ENCODE measurements at places on chromosomes 6 and 20. TPM values are rescaled to one million over a fixed set of nuclear protein-coding genes. Genes with fewer than 3 reads are reported as not detected.

The SUMO4 gene
- polyA plus RNA-seq: 0.49 TPM

The FAM184A gene
- polyA plus RNA-seq: 1.9 TPM

GRCh38 chr20:55584964-55585363 is 420.4 kb downstream of the CBLN4 start:
- H3K4me3 ChIP-seq: no peak overlapping the region
- DNase-seq: no peak
- no peak overlapping the region for H3K27ac ChIP-seq
- no peaks in the 10 kb centered on the region for H3K36me3 ChIP-seq

DNA sequence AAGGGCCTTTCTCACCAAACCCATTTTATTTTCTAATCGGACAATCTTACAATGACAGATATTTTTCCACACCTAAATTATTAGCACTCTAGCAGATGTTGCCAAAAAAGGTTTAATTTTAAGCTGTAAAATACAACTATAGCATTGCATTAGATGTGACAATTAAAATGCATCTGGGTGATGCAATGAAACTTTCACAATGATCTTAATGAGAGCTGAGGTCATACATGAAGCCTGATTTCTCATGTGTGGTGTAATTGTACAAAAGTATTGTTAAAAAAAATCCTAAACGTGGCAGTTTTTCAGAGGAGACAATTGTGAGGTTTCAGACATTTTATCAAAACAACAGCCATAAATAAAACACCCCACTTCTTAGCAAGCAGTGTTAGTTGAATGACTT is 606.0 kb downstream of the HDGFL1 start:
- no peaks in the 10 kb centered on the region for H3K4me1 ChIP-seq
- H3K27me3 ChIP-seq: no peaks in the 10 kb centered on the region
- no peak overlapping the region for H3K4me3 ChIP-seq
- DNase-seq: no peak

DNA sequence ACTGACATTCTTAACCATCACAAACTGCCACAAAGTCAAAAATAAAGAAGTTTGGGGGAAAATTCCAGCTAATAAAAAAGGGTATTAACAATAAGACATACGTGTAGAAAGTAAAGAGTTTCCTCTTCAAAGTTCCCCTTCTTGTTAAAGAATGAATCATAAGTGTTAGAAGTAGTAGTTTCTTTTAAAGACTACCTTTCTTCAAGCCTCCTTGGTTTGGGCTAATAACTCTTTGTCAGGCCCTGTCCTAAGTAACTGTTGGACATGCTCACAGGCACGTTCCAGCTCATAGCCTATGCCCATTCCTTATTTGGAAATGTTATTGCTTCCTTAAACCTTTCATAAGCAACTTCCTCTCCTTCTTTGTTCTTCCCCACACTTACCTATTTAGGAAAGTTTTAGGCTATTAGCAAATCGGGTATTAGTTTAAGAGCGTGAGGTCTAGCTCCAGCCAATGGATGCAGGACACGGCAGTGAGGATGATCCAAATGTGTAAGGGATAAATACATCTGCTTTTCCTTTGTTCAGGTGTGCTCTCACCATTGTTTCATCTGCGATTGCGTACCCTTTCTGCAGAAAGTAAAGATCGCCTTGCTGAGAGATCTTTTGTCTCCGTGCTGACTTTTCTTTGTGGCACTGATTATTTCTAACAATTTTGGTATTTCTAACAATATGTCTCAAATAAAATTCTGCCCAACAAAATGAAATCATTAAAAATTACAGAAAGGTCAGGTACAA is 64.9 kb downstream of the CHD6 start:
- no peaks in the 10 kb centered on the region for H3K36me3 ChIP-seq
- no peak for DNase-seq
- H3K4me3 ChIP-seq: no peak overlapping the region
- no peak overlapping the region for H3K27ac ChIP-seq

- H3K4me3 ChIP-seq: no peak overlapping the region
- no peaks in the 10 kb centered on the region for H3K27me3 ChIP-seq
- no peak for DNase-seq
- no peaks in the 10 kb centered on the region for H3K36me3 ChIP-seq
- no peaks in the 10 kb centered on the region for H3K4me1 ChIP-seq
- no peak overlapping the region for H3K27ac ChIP-seq
Measured at GRCh38 chr6:72111611-72112010, 225.3 kb downstream of the RIMS1 start.

- no peak overlapping the region for H3K27ac ChIP-seq
- DNase-seq: no peak
- no peaks in the 10 kb centered on the region for H3K4me1 ChIP-seq
- no peaks in the 10 kb centered on the region for H3K36me3 ChIP-seq
- H3K27me3 ChIP-seq: no peaks in the 10 kb centered on the region
Measured at GRCh38 chr6:36301781-36302180, 31.9 kb downstream of the PNPLA1 start.

- H3K27ac ChIP-seq: no peak overlapping the region
- no peaks in the 10 kb centered on the region for H3K4me1 ChIP-seq
- H3K4me3 ChIP-seq: peak overlapping the region; percentile 81
- H3K36me3 ChIP-seq: no peaks in the 10 kb centered on the region
- DNase-seq: no peak
Measured at GRCh38 chr6:11538819-11539468, 1.4 kb downstream of the TMEM170B start.

Measured in aorta (tissue), 5 donors.